ENCODE measurements at places on chromosomes 2 and 18.

- DNase-seq: no peak
Observed at GRCh38 chr2:148561389-148561788, 83.2 kb upstream of the EPC2 start.

DNA sequence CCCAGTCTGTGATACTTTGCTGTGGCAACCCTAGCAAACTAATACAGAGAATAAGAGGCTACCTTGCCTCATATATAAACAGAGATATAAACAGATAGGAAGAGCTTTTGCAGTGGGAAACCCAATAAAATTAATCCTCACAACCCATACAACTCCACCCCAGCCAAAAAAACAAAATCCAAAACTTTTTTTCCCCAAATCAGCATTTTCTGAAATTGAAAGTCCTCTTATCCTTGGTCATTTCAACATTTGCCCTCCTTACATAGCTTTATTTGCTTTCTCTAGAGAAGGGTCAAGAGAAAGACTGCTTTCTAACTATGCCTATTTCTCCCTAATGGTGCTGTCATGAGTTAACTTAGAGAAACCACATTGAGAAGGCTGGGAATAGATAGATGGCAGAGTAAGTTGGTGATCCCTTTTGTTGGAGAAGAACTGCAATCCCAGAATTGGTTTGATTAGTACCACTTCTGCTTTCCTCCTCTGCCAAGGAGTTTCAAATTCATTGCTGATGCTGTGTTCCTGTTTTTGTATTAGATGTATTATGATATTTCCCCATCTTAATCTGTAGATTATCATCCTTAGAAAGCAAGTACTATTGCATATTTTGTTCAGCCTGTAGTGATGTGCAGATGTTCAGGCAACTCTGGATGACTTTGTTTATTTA lies 76.5 kb upstream of the B3GNT2 start:
- DNase-seq: no peak

GRCh38 chr18:59478591-59478990 lies 119.5 kb upstream of the LMAN1 start:
- no peak for DNase-seq

DNA sequence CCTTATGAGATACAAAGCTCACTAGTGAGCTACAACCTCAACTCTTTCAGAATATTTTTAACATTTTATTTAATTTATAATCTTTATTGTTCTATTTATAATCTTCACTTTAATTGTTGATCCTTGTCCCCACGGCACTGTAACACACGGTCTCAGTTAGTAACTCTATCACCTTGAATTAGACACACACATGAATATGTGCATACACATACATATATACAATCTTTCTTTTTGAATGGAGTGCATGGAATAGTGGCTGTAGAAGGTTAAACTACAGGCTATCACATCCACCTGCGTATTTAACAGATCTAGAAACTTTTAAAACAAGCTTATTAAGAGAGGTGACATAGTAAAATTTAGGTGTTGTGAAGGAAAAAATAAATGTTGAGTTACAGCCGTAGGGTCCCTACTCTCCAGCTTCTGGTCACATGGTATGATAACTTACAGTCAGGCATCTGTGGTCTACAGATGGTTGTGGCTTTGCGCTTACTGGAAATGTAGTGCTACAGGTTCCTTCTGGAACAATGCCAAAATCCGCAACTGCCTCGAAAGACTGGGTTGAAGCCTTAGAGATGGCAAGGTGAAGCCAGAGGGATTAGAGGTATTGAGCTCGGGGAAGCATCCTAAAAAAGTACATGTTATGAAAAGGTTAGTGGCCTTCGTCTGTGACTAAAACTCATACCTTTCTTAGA lies 1324.1 kb upstream of the SLC39A10 start:
- DNase-seq: no peak

- no peak for DNase-seq
Observed at GRCh38 chr18:62978251-62979049, 263.1 kb downstream of the PHLPP1 start.

Measured in epithelial cell of proximal tubule (primary cell).